ENCODE measurements at places on chromosomes 12 and 14.
A peak's percentile ranks its signal among the peaks of the same experiment; 100 is the strongest.

- no peak for DNase-seq
Observed at GRCh38 chr12:75692876-75693275, 181.5 kb upstream of the KRR1 start.

DNA sequence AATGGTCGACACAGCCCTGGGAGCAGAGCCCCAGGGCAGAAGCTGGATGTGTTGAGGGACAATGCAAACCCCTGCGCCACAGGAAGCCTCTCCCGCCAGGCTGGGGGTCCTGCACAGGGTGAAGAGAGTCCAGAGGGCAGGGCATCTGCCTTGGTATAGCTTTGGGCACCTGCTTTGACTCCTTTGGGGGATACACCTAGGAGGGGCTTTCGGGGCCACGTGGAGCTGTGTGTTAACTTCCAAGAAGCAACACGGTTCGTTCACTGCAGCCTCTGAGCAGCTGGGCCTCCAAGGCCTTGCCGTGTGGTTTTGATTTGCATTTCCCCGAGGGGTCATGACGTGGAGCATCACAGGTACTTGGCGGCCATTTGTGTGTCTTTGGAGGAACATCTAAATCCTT is 5.8 kb upstream of the PUS1 start:
- DNase-seq, result no peak

DNA sequence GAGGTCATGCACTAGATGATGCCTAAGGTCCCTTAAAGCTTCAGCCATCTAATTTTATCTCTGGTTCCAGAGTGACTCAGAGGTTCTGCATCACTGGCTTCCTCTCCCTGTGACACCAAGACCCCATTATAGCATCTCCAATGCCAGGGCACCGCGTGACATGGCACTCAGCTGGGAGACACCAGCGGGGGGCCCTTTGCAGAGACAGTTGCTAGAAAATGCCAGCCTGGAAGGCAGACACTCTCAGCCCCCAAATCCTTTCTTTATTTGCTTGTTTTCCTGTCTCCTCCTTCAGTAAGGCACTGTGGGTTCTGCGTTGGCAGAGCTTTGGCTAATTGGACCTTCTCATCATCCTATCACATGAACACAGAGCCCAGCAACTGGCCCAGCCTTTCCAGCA is 123.5 kb upstream of the VRK1 start:
- no peak for DNase-seq

GRCh38 chr12:124392271-124392666 is 97.4 kb downstream of the RFLNA start:
- no peak for DNase-seq

DNA sequence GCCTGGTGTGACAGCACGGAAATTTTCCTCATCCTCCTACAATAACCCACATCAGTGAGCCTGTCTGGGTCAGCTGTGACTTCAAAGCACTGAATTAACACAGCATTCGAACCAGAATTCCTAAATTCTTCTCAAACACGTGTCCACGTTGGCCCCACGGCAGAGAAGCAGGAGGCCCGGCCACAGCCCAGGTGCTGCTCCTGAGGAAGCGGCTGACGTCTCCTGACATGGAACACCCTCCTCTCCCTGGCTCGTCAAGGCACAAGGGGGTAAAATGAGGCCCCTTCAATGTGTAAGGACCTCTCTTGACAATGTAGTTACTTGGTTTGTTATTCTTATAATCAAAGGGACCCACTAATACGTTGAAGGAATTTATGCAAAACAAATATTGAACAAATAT is 156.3 kb upstream of the GSC start:
- no peak for DNase-seq

- peak; percentile 65 for DNase-seq
Observed at GRCh38 chr12:7108796-7109571, at the start of gene C1RL. C1RL (minus strand) TSS chr12:7109214; CDS start chr12:7109180, 34 bp downstream.

- DNase-seq, result no peak
Observed at GRCh38 chr14:88613552-88614010, 50.7 kb downstream of the ZC3H14 start.

DNA sequence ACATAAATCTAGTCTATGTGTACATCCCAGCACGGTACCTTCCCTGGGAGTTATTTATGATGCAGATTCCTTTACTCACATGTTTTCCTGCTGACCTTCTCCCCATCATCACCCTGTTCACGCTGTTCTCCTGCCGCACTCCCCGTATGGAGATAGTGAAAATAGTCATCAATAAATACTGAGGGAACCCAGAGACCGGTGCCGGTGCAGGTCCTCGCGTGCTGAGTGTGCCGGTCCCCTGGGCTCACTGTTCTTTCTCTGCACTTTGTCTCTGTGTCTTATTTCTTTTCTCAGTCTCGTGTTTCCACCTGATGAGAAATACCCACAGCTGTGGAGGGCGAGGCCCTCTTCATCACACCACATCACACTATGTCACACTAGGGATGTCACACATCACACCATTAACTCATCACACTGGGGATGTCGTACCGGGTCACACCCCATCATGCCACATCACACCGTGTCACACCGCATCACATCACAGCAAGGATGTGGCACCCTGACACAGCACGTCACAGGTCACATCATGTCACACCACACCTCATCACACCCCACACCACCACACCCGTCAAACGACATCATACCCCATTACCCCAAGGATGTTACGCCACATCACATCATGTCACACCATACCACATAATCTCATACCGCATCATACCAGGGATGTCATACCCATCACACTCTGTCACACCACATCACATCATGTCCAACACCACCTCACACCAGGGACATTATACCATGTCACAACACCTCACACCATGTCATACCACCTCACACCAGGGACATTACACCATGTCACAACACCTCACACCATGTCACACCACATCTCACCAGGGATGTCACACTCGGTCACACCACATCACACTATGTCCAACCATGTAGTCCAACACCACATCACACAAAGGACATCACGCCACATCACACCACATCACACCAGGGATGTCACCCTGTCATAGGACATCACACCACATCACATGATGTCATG is 207.0 kb downstream of the TMEM121 start:
- no peak for DNase-seq

DNA sequence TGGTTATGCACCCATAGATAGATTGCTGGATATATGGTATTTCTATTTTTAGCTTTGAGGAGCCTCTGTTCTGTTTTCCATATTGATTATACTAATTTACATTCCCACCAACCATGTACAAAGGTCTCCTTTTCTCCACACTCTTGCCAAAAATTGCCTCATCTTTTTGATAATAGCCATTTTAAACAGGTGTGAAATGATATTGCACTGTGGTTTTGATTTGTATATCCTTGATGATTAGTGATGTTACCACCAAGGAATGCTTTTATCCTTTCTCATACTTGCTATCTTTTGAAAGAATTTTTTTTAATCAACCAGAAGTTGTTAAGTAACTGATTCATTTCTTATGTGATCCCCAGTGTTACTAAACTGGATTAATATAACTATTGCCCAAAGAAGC is 60.0 kb downstream of the BBS10 start:
- DNase-seq, result no peak

GRCh38 chr14:21215879-21216251 is 53.4 kb downstream of the HNRNPC start:
- DNase-seq, result no peak

DNA sequence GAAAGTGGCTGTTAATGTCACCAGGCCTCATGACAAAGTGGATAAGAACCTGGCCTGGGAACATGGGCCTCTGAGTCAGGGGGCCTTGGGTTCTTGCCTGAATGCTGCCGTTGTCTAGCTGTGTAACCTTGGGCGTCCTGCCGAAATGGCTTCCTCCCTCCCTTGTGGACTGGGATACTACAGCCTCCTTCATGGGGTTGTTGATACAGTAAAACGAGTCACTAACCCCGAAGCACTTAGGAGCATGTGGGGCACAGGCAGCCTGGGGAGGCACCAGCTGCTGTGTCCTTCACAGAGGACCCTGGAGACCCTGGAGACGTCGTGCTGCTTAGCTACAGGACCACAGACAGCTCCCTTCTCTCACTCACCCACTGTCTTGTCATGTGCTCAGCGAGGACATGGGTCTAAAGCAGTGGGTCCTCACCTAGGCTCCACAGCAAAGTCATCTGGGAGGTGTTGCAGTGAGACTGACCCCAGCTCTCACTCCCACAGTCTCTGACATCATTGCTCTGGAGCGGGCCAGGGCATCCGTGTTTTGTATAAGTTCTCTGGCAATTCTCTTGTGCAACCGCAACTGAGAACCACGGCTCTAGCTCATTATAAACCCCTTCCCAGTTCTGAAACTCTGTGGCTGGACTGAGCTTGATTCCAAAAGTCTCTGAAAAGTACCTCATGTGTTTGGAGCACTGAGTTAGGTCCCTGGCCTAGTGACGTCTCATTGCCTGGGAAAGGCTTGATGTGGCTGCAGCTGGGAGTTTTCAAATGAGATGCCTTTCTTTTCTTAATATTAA is 42.1 kb downstream of the SERPINA3 start:
- DNase-seq, result no peak

DNA sequence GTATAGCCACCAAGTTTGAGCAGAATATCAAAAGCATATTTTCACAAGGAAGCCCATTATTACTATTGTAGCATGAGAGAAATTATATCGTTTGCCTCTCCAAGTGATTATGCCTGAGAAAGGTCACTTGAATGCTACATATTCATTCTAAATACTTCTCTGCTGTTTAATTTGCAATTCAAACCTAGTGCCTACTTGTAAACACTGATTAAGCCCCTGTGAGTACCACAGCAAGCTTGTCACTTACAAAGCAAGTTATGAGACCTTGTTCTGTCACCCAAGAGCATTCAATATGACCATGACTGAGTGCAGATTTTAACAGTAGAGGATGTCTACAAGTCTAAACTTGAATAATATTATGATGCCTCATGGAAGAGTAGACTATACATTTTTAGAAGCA is 124.7 kb upstream of the SSTR1 start:
- DNase-seq, result no peak

- no peak for DNase-seq
Observed at GRCh38 chr12:4881266-4882064, 28.2 kb upstream of the KCNA1 start.

- no peak for DNase-seq
Observed at GRCh38 chr14:71286126-71286525, 378.9 kb downstream of the PCNX1 start.

DNA sequence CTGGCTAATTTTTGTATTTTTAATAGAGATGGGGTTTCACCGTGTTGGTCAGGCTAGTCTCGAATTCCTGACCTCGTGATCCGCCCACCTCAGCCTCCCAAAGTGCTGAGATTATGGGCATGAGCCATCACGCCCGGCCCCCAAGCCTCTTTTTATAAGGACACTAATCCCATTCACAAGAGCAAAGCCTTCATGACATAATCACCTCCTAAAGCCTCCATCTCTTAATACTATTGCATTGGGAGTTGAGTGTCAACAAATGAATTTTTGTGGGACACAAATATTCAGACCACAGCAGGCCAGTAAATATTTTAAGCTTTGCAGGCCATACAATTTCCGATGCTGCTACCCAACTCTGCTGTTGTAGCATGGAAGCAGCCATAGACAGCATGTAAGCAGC is 10.9 kb downstream of the RNF212B start:
- DNase-seq, result no peak

DNA sequence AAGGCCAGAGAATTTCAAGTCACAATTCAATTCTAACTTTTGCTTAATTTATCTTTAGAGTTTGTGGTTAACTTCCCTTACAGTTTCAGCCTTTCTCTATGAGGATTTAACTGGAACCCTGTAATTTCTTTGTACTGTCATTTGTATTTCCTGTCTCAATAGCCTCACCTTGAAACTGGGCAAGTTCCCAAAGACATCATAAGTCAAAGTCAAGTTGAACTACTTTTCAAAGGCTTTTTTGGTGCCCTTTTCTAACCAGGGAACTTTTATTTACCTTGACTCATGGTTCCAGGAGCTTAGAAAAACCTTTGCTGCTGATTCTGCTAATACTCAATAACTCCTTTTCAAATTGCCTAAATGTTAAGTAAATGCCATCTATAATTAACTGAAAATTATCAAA is 200.8 kb upstream of the KRR1 start:
- no peak for DNase-seq

GRCh38 chr14:22296722-22297121 is 292.3 kb downstream of the DAD1 start:
- peak; percentile 35 for DNase-seq

DNA sequence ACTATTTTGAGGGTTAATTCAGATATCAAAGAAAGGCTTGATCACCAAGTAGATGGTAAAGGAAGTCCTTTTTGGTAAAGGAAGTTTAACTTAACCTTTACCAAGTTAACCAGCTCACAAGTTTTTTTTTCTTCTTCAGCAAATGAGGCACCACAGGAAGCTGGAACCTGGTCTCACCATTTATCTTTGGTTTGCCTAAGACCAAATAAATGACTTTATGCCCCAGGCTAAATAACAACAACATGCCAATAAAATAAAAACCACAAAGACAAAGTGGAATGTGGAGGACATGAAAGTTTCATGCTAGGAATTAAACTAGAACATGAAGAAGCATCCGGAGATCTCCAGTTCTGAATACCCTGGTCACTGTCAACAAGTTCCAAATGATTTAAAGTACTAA is 116.8 kb upstream of the PRICKLE1 start:
- no peak for DNase-seq

DNA sequence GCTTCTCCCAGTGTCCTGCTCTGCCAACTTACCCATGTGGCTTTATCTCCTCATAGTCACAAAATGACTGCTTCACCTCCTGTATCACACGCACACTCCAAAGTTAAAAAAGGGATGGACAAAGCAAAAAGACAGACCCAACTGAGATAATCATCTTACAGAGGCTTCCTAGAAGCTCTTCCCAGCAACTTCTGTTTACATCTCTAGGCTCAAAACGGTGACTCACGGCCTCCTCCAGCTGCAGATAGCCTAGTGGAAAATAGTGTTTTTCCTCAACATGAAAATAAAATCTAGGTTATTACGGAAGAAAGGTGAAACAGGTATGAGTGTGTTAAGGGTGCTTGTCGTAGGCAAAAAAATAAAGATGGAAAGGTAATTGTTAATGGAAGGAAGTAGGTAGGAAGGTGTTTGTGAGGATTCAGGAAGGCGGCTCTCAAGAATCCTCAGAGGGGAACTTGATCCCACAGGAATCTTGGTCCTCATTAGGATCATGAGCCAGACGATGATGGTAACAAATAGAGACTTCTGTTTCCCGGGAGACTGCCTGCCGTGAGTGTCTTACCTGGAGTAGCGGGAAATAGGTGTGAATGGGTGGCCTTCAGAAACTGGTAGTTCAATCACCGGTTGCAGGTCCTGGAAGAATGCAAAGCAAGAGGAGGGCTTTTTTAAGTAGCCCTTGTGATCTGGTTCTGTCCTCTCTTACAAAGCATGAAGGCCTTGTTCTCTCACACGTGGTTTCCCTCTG is 487.5 kb upstream of the TMEM132C start:
- no peak for DNase-seq

GRCh38 chr12:96198965-96199364 is 4.8 kb downstream of the ELK3 start:
- DNase-seq, result peak; percentile 77

DNA sequence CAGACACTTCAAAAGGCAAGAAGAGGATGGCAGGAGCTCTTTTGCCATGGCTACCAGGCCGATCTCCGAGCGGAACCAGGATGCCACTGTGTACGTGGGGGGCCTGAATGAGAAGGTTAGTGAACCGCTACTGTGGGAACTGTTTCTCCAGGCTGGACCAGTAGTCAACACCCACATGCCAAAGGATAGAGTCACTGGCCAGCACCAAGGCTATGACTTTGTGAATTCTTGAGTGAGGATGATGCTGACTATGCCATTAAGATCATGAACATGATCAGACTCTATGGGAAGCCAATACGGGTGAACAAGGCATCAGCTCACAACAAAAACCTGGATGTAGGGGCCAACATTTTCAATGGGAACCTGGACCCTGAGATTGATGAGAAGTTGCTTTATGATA is 9.8 kb downstream of the GARIN2 start:
- no peak for DNase-seq

Measured in fibroblast of skin of left biceps (primary cell).